Cerebellar cortex (tissue), 1 donor: ENCODE measurements at places on chromosomes 5 and 9.

- DNase-seq: no peak
Observed at GRCh38 chr9:114825126-114825795, 19.4 kb upstream of the TNFSF15 start.

DNA sequence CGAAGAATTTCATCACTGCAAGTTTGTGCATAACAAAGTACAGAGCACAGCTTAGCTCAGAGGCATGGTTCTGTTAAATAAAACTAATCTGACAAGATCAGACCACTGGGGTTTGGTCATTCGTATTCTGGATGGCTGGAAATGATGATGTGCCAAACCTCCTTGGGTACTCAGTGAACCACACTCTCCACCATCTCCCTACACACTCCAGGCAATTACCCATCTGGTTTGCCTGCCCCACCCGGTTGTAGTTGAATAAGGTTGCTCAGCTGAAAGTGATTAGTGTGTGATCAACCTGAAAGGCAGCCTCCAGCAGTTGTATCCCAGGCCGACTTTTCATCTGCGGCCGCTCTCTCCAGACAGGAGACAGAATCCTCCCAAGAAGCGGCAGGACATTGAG is 371.4 kb downstream of the TLE1 start:
- DNase-seq: no peak

DNA sequence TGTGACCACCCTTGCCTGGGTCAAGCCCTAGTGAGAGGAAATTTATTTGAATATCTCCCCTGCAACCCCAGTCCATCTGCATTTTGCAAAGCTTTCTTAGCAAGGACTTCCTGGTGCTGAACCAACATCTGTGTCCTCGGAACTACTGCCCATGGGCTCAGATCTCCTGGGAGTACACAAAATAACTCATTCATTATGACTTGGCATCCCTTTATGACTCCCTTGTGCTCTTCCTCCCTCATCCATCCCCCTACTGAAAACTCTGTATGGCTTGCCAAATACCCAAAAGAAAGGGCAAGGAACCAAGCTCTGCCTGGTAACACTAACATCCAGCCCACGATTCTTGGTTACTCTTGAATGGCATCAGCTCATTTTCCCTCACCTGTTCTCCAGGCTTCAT is 368.5 kb downstream of the NTRK2 start:
- no peak for DNase-seq

- no peak for DNase-seq
Observed at GRCh38 chr5:118447350-118447749, 541.0 kb downstream of the DTWD2 start.

DNA sequence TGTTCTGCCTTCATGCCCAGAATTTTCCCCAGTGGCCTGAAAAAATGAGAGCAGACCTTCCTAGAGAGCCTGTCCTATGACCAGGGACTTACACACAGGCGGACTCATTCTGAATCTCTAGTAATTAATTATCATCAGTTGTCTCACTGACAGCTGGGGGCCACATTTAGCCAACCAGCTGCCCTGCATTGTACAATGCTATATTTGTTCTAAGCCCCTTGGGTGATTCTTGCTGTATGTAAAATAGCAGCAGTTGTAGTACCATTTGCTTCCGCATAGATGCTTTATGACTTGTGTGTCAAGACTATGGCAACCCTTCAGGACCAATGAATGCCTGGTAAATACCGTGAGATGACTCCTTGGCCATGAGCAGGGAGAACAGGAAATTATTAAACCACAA is 415.4 kb upstream of the SEMA6A start:
- DNase-seq: no peak

- DNase-seq: no peak
Observed at GRCh38 chr9:121876658-121877271, 216.3 kb downstream of the TTLL11 start.

- DNase-seq: peak; percentile 36
Observed at GRCh38 chr9:108142504-108143201, 653.1 kb upstream of the KLF4 start.

GRCh38 chr5:128424646-128425045 is 113.4 kb downstream of the FBN2 start:
- no peak for DNase-seq

GRCh38 chr5:62783374-62784057 is 204.9 kb downstream of the LRRC70 start:
- no peak for DNase-seq

DNA sequence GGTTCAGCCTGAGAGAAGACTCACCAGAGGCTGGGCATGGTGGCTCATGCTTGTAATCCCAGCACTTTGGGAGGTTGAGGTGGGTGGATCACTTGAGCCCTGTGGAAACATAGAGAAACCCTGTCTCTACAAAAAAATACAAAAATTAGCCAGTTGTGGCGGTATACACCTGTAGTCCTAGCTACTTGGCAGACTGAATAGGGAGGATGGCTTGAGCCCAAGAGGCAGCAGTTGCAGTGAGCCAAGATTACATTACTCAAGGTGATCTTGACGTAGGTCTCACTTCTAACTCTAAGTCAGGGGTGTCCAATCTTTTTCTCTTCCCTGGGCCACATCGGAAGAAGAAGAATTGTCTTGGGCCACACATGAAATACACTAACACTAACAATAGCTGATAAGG is 16.2 kb upstream of the ATP6V1G1 start:
- no peak for DNase-seq

GRCh38 chr5:7869474-7870136 is 657 bp downstream of the MTRR start:
- DNase-seq: peak; percentile 14

GRCh38 chr5:64594601-64595000 is 88.8 kb downstream of the RGS7BP start:
- DNase-seq: peak; percentile 33

GRCh38 chr9:21110708-21111576 is 30.7 kb downstream of the IFNW1 start:
- DNase-seq: peak; percentile 83

- DNase-seq: no peak
Observed at GRCh38 chr5:157463621-157464518, 3.9 kb downstream of the NIPAL4 start.
